ENCODE measurements at places on chromosomes 1 and 21. TPM values are rescaled to one million over a fixed set of nuclear protein-coding genes. Genes with fewer than 3 reads are reported as not detected.

The ELOA gene
- 42.0 TPM for total RNA-seq

The C1orf141 gene
- not detected for total RNA-seq

The PRAMEF11 gene
- total RNA-seq, result not detected

The LUZP1 gene
- 21.6 TPM for total RNA-seq

The SLC27A3 gene
- total RNA-seq, result 13.7 TPM

The NBPF4 gene
- 0.97 TPM for total RNA-seq

The SPRR2F gene
- not detected for total RNA-seq

The OR2L3 gene
- not detected for total RNA-seq

The LRRN2 gene
- total RNA-seq, result not detected

The JAM2 gene
- 0.28 TPM for total RNA-seq

The OLFML3 gene
- 0.11 TPM for total RNA-seq

The HSPG2 gene
- total RNA-seq, result 3.9 TPM

The TFF2 gene
- not detected for total RNA-seq

The MAP3K21 gene
- 2.4 TPM for total RNA-seq

The LCE3E gene
- total RNA-seq, result not detected

The BROX gene
- total RNA-seq, result 34.3 TPM

The PROK1 gene
- total RNA-seq, result not detected

The LIPI gene
- not detected for total RNA-seq

The PIGV gene
- total RNA-seq, result 20.1 TPM

The BACE2 gene
- total RNA-seq, result 2.6 TPM

The DDAH1 gene
- total RNA-seq, result not detected

All from activated T-helper 2 cell treated with anti-CD3 and anti-CD28 coated beads, Interferon-gamma antibody, Interleukin-2, Interleukin-4, amounts not matched to agents 10 μg/mL and 5 μg/mL and 100 μg/mL, durations not matched to agents 14 hours and 24 hours and 36 hours (primary cell).